Hippocampal formation (tissue), 2 donors: ENCODE measurements at places on chromosomes 6 and 20.

- DNase-seq, result no peak
These were observed 239.1 kb downstream of the THBS2 start for GRCh38 chr6:169014211-169015197.

GRCh38 chr20:59823491-59824259, 109.8 kb downstream of the SYCP2 start:
- peak; percentile 24 for DNase-seq

- no peak for DNase-seq
These were observed 12.7 kb downstream of the SPDEF start for GRCh38 chr6:34543421-34543820.

- DNase-seq, result no peak
These were observed 55.0 kb downstream of the CD83 start for GRCh38 chr6:14172562-14172961.

- DNase-seq, result no peak
These were observed 28.5 kb downstream of the TASP1 start for GRCh38 chr20:13610184-13610583.
